NCI-H2171 treated with DMSO at 0.1 percent for 48 hours (cell line): ENCODE measurements at places on chromosomes 16 and 17.

GRCh38 chr17:17494499-17494869 lies 1.7 kb downstream of the RASD1 start:
- no peak for DNase-seq

DNA sequence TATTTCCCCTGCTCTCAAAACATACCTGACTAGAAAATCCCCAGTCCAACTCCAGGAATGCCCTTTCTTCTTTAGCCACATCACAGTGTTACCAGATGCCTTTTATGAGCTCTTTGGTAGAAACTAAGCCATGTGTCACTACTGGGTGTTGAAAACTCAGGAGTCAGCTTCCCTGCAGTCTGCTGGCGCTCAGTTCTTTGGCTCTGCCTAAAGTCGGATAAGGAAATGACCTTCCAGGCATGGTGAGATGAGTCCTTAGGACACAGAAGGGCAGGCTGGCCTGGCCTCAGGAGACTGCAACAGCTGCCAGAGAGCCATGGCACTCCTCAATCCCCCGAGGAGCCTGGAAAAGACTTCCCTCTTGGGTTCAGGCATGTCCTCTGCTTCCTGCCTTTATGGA lies 89.1 kb downstream of the CDH13 start:
- no peak for DNase-seq

DNA sequence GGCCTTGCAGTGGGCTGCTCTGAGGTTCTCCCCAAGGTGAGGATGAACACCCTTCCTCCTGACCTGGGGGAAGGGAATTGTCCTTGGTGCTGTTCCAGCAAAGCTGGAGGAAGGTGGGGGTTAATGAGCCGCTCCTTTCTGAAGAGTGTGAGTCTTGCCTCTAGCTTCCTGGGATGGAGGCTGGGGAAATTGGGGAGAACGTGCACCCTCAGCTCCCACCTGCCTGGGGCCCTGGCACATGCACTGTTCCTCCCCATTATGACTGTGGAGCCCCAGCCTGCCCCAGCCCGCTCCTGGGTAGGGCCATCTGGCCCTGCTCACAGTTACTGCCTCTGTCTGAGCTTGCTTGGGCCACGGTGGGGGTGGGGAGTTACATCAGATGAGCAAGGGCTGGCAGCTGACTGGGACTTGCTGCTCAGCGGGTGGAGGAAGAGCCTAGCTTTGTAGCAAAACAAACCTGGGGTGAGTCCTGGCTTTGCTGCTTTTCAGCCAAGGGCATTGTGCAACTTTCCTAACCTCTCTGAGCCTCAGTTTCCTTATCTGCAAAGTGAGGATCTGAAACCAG lies 11.1 kb downstream of the TNS4 start:
- peak; percentile 95 for DNase-seq

GRCh38 chr17:27478901-27479538 lies 22.8 kb downstream of the KSR1 start:
- DNase-seq = peak; percentile 81

- no peak for DNase-seq
Measured at GRCh38 chr17:37447641-37448040, 41.0 kb downstream of the TADA2A start.

- DNase-seq = no peak
Measured at GRCh38 chr17:14304222-14304772, 3.4 kb downstream of the HS3ST3B1 start.

GRCh38 chr16:13883881-13884280 lies 36.1 kb upstream of the ERCC4 start:
- DNase-seq = no peak

- DNase-seq = peak; percentile 13
Measured at GRCh38 chr17:44152875-44153274, 11.1 kb downstream of the HROB start.

DNA sequence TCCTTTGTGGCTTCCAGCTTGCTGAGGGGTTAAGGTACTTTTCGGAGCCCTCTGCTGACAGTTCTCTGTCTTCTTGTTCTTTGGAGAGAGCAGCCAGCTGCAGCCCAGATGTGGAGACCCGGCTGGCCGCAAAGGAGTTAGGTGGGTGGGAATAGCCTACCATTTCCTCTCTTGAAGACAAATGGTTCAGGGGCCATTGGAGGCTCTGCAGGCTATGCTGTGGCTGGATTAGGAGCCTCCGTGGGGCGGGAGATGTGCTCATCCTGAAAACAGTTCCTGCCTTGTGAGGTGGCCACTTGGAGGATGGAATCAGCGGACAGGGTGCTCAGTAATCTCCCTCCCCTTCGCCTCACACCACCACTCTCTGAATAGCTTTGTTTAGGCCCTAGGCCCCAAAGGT lies 30.3 kb downstream of the MEOX1 start:
- no peak for DNase-seq

DNA sequence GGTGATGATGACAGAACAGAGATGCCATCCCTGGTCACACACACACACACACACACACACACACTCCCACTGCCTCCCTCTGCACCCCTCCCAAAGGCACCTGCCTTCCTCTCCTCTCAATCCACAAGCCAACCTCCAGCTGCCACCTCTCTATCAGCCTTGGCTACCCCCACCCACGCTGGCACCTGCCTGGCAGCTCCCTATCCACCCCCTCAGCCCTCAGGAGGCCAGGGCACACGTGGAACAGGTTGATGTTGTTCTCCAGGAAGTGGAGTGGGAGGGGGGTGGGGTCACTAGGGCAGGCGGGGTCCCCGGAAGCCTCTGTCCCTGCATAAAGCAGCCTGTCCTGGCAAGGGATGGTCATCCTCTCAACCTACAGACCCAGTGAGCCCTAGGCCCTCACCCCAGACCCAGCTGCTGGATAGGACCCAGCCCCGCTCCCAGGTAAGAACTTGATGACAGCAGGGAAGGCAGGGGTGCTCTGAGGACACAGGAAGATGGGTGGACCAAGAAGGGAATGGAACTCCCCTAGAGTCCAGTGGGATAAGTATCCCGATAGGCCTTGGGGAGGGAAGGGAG lies at the start of gene GSDMA:
TSS of gene GSDMA (plus strand) at position 363 of the 579 bp plus-strand sequence. CDS start 2,684 bp downstream, outside the sequence.
- no peak for DNase-seq

GRCh38 chr16:15783985-15784384 lies 72.8 kb downstream of the MYH11 start:
- no peak for DNase-seq

GRCh38 chr17:11302401-11303186 lies 61.6 kb downstream of the SHISA6 start:
- no peak for DNase-seq

DNA sequence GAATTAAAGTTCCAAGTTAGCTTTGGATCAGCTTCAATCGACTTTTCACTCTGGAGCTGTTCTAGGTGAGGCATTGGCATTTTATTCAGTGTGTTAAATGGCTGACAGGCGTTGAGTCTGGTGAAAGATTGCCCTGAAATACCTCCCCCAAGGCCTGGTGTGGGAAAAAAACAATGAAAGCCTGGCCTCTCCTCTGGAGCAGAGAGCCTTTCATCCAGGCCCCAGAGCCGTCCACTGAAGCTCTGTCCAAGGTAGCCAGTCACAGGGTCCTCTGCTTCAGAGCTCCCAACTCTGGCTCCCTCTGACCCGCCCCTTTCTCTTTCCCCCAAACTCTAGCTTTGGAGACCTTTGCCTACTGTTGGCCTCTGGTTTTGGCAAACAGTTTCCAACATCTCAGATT lies 123.6 kb upstream of the CRHR1 start:
- DNase-seq = no peak
